CMK (cell line): ENCODE measurements at places on chromosomes 1 and 21.
A peak's percentile ranks its signal among the peaks of the same experiment; 100 is the strongest.

DNA sequence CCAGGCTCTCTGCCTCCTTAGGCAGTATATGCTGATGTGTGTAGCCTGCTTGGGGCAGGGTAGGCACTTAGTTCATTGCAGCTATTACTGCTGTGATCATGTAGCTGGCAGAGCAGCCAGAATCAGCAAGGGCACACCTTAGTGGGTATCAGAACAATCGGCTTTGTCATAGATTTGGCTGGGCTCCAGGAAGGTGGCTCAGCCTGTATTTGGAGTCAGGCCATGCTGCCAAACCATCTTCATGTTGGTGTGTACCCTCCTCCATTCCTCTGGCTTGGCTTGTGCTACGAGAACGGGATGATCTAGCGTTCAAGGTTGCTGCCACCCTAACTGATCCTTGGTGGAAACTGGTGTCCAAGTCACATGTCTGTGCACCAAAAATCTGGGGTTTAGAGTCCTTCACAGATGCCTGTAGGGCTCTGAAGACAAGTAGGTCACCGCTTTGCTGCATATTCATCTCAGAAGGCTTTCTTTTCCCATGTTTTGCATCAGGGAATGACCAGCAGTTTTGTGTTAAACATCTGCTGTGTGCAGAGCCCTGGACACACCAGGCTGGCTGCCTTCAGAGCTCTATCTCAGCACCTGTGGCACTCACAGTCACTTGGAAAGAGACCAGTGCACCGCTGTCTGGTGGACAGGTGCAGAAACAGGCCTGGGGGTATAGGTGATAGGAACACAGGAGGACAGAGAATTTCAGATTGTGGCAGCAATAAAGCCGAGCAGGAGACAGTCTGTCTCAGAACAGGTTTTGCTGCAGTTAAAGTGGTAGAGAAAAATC, 23.7 kb downstream of the VANGL1 start:
- DNase-seq: no peak

DNA sequence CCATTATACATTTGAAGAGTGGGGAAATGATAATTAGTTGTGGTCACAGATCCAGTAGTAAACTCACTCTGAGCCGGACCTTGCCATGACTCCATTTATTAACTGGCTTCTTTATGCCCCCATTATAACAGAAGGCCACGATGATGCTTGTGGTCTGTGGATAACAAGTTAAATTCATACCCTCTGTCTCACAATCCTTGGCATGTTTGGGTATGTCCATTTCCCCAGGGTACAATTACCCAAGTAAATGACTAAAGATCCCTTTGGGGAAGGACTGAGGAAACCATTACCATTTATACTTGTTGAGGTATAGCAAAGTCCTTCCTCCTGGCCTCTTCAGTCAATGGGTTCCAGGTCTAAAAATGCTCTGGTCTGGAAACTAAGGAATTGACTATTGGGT, 7.3 kb upstream of the USP1 start:
- no peak for DNase-seq

DNA sequence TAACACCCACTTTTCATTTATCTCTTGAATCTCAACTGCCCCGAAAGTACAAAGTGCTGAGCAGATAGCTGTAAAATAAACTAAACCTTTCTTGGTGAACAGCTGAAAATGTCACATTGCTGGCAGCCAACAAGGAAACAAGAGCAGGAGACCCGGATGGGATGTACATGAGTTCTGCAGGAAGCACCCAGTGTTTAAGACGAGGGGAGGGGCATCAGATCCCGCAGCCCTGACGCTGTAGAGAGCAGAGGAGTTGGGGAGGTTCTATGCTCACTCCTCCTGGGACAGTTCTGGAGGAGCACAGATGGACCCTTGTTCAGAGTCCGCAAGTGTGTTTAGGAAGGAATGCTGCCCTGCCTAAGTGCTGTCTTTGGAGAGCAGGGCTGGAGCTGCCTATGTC, 32.0 kb upstream of the EPHA8 start:
- no peak for DNase-seq

DNA sequence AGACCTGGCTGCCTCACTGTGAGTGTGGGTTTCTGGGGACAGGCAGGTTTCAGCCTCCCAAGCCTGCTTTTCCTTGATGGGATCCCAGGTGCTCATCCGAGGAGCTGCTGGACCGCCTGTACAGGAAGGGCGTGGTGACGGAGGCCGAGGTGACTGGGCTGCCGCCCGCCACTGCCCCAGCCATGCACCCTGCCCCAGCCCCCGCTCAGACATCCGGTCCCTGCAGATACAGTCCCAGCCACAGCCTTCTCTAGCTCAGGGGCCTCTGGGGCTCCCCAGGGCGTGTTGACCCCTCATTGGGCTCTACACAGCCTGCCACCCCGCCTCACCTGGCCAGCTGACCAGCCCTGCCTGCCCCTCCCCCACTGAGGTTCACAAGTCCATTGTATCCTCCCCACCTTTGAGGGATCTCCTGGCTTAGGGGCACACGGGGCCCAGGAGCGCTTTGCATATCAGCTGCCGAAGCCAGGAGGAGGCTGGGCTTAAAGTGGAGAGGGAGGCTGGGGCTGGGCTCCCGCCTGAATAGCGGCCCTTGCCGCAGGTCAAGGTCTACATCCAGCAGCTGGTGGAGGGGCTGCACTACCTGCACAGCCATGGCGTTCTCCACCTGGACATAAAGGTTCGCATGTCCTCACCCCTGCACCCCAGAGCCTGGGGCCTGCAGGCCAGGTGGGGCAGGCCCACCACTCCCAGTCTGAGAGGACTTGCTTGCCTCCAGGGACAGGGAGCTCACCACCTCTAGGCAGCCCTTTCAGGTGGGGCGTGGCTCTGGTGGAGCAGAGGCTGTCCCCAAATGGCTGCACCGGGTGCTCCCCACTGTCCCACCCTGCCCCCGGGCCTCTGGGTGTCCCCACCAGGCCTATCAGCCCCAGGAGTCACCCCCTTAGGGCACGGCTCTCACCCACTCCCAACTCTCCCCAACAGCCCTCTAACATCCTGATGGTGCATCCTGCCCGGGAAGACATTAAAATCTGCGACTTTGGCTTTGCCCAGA, 38.5 kb downstream of the TRIM11 start:
- DNase-seq: peak; percentile 54

- DNase-seq: no peak
Observed at GRCh38 chr1:59698386-59698785, 116.4 kb upstream of the HOOK1 start.

DNA sequence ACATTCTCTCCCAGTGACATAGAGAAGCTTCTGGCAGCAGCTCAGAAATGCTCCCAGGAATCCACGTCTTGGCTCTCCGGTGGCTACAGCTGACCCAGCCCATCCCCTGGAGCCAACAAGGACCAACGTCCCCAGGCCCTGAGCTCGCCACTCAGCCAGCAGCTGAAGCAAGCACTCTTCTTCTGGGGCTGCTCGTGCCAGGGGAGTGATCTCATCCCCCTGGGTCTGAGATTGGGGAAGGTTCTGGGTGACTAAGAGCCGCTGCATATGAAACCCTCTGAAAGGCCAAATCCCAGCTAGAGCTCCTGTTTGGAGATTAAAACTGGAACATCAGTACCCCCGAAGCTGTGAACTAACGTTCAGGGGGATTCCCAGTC, 487.9 kb downstream of the NPHP4 start:
- DNase-seq: no peak

DNA sequence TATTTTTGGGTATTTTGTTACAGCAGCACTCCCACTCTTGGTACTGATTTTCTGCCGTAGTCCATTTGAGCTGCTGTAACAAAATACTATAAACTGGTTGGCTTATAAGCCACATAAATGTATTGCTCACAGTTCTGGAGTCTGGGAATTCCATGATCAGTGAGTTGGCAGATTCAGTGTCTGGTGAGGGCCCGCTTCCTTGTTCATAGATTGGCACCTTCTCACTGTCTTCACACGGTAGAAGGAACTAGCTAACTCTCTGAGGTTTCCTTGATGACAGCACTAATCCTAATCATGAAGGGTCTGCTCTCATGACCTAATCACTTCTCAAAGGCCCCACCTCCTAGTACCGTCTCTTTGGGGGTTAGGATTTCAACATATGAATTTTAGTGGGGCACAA, 85.2 kb downstream of the HHAT start:
- no peak for DNase-seq

DNA sequence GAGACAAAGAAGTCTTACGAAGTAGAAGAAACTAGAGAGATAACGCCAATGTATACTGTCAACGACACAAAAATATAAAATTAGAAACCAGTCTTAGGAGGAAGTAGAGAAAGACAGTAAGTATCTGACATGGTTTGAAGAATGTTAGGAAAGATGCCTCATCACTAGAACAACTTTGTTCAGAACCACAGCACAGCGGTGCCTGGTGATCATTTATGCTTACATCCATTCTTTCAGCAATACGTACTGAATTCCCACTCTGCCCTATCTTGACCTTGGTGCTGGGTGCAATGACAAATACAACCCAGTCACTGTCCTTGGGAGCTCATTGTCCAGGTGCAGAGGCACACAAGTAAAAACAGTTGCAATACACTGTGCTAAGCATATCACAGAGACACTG, 104.4 kb downstream of the TM2D1 start:
- DNase-seq: no peak

DNA sequence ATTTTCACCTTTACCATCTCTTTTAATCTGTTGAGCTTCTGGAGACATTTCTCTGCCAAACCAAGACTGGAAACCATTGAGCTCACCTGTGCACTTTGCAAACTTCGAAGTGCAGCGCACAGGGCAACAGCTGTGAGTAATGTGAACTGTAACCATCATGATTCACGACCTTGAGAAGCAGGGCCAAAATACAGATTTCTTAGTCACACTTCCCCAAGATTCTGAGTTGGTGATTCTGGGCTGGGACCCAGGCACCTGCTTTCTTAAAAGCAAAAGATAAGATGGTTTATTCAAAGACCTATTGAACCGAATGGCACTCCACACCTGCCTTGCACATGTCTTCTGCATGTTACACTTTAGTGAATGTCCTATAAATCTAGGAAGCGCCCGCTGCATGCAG, 10.2 kb downstream of the AGTRAP start:
- DNase-seq: no peak

- no peak for DNase-seq
Observed at GRCh38 chr21:32572574-32573420, 12.5 kb downstream of the TCP10L start.

DNA sequence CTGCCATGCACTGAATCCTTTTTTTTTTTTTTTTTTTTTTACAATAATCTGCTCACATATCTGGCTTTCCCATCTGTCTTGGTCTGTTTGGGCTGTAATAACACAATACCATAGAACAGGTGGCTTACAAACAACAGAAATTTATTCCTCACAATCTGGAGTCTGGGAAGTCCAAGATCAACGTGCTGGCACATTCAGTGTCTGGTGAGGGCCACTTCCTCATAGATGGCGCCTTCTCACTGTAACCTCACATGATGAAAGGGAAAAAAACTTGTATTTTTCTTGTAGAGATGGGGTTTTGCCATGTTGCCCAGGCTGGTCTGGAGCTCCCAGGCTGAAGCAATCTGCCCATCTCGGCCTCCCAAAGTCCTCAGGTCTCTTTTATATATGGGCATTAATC, 13.0 kb upstream of the PARP1 start:
- no peak for DNase-seq

- DNase-seq: peak; percentile 4
Observed at GRCh38 chr1:213783893-213784292, 203.9 kb upstream of the PROX1 start.

DNA sequence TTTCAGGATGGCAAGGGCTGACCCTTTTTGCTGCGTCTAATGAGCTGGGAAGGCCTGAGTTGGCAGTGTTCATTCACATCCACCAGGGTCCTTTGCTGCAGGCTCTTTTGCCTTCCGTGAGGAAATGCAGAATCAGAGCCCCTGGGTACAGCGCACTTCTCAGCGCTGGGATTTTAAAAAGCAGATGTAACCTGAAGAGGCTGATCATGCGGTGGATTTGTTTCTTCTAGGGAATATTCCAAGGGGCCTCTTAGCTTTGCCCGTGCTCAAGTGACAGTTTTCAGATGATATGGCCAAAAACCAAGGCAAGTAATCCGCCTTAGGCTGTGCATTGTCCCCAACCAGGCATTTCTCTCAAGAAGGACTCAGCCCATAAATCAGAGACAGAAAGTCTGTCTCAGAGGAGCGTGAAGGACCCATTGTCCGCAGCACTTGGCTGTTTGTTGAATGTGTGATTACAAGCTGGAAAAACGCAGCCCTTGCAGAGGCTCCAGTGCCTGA, 237.6 kb downstream of the PTPRC start:
- DNase-seq: no peak

DNA sequence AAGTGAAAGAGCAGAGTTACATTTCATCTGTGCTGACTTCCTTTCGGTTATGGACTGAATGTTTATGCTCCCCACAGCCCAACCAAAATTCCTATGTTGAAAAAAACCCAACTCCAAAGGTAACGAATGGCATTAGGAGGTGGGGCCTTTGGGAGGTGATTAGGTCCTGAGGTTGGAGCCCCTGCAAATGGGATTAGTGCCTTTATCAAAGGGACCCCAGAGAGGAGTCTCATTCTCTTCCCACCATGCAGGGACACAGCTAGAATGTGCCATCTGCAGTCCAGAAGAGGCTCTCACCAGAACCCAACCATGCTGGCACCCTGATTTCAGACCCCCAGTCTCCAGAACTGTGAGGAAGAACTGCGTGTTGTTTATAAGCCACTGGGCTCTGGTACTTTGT, 199.3 kb downstream of the TOMM20 start:
- DNase-seq: no peak

GRCh38 chr1:175186433-175187160, 6.0 kb downstream of the KIAA0040 start:
- DNase-seq: no peak

GRCh38 chr1:202230061-202230938, 36.7 kb downstream of the LGR6 start:
- DNase-seq: no peak

DNA sequence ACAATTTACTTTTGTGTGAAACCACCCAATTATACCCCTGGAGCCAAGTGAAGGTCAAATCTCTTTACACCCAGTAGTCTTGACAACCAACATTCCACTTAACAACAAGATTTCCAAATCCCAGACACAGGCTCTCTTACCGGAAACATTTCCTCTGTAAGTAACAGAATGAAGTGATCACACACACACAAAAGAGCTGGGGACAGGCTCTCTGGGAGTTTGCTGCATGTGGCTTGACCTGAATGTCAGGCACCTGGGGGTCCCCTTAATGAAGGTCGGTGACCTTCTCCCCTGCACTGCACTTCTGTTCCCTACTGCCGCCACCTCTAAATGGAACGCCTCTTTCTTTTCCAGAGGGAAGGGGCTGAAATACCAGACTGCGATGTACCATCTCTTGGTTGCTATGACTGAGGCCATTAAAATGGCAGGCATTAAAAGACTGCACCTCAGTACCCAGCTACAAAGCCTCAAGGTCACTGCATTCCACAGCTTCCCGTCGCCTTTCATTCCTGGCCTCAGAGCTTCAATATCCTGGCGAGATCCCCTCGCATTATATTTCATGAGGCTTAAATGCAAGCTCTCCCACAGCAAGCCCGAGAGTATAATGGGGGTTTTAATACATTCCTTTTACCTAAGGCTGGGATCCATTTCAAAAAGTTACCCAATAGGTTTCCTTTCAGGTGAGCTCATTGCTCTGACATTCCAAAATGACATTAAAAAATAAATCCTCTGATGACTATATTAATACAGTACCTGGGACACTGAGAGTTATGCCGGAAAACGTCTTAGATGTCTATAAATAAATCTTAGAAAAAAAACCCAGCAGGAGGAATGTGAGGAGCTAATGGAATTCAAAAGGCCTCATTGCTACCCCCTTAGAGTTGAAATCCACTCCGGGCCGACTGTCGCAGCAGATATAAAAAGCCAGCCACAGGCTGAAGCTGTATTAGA, 90.9 kb upstream of the DIRAS3 start:
- no peak for DNase-seq

- DNase-seq: peak; percentile 60
Observed at GRCh38 chr1:247111700-247112478, 7.7 kb upstream of the ZNF669 start.
